ENCODE measurements at places on chromosomes 5 and 9.
A peak's percentile ranks its signal among the peaks of the same experiment; 100 is the strongest.

DNA sequence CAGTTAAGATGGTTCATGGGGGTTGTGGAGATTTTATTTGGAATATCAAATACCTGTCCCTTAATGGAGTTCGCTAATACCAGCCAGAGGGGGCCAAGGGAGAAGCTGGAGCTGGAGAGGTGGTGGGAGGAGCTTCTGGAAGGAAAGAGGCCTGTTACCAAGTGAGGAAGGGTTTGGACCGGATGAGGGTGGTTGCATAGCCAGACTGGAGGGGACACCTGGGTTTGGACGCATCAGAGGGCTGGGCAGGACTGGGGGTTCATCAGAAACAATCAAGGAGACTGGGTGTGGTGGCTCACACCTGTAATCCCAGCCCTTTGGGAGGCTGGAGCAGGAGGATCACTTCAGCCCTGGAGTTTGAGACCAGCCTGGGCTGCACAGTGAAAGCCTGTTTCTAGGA lies 111.8 kb upstream of the IER5L start:
- no peak for DNase-seq

DNA sequence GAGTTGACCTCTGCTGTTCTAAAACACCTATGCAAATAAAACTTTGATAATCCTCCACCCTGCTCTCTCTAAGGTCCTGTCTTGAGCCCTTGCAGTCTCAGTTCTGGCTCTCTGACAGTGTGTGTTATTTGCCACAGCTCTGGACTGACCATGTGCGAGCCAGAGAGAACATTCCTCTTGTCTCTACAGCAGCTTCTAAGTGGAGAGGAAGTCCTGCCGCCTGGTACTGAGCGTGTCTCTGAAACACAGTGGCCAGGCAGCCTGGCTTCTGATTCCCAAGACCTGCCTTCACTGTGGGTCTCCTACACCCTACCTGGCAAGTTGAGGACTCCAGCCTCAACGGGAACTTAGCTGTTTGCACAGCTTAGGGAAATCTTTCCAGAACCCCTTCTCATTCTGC lies 61.6 kb downstream of the ENTREP1 start:
- DNase-seq = no peak

DNA sequence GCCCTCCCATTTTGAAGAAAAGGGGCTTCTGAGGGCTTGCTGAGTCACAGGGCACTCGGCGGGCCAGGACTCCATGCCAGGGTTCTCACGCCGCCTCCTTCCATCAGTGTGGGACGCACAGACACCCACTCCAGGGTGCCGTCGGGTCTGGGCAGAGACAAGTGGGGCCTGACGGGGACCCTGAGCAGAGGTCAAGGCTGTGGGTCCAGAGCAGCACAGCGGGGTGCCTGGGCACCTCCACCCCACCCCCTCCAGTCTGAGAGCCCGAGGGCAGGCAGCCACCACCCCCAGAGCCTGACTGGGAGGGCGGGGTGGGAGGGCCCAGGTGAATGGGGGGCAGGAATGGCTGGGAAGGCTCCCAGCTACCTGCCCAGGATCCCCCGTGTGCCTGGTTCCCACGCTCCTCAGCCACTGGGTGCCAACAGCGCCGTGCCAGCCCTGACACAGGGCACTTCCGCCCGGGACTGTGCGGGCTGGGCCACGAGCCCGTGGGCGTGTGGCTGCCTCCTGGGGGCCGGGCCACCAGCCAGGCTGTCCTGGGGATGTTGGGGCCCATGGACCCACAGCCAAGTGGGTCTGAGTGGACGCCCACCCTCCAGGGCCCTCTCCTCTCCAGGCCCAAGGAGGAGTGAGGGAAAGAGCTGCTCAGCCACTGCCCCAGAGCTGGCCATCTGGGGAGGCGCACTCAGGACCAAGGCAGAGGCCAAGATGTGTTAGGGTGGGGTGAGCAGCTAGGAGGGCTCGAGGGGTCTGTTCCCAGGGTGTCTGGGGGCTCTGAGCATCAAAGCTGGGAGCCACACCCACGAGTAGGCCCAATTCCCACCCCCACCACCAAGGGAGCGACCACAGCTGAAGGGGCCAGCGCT lies 10.1 kb upstream of the NRARP start:
- DNase-seq = no peak

DNA sequence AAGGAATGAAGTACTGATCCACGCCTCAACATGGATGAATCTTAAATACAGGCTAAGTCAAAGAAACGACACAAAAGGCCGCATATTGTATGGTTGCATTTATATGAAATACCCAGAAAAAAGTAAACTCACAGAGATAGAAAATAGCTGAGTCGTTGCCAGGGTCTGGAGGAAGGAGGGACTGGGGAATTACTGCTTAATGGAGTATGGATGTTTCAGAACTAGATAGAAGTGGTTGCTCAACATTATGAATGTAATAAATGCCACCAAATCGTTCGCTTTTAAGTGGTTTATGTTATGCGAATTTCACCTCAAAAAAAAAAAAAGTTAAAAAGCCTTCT lies 784 bp upstream of the MSANTD3 start:
- DNase-seq = no peak

DNA sequence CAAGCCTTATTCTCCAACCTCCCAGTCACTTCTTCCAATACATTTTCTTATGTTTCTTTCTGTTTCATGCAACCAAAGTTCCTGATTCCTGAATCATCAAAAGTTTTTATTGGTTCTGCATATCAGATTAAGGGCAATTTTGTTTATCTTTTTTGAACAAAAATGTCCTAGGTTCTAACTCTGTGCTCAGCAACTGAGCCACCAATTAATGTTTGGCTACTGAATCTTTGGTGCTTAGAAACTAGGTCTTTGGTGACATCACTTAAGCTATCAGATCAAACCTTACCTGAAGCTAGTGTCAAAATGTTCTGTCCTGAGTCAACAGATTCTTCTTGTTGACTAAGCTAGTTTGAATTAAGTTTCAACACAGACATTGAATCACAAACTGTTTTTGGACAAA lies 56.1 kb downstream of the FGF18 start:
- DNase-seq = no peak

DNA sequence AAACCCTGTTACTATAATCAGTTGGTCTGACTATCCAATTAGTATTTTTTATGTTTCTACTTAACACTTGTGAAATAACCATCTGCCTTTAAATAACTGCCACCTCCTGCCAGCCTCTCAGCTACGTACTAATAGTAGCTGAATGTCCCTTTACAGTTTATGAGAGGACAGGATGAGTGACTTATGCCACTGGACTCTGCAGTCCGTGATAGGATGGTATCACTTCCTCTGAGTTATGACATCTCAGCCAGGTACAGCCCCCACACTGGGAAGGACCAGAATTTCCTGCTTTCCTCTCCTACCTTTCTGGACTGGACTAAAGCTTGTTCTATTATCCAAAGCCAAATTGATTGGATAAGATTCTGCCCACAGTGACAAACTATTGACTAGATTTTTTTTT lies 102.9 kb downstream of the ZFAND5 start:
- no peak for DNase-seq

DNA sequence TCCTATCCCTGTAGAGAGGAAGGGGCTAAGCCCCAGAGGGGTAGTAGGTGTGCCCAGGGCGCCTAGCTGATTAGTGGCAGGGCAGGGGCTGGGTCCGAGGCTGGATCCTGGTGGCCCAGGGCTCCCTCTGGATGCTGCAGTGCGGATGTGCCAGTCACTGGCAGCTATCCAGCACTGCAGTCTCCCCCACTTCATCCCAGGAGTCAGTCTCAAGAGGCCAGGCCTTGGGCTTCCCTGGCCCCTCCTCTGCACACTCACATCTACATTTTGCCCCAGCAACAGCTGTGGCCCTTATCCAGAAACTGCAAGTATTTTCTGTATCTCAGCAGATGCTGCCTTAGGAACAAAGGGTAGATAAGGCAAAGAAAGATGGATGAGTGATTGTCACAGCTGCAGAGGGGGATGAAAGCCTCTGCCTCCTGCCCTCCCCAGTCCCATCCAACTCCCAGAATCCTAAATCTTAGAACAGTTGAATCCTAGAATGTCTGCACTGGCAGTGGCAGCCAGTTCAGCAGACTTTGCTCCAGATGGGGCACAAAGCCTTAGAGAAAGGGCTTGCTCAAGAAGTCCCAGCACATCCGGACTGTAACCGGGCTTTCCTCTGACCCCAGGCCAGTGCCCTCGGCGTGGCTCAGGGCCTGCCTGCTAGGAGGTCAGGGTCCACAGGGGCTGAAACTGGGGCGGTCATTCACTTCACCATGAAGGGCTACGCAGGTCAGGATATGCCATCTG lies 1.6 kb downstream of the ANXA6 start:
- DNase-seq = peak; percentile 99

GRCh38 chr5:88666761-88667495 lies 216.1 kb downstream of the MEF2C start:
- DNase-seq = peak; percentile 19

- peak; percentile 71 for DNase-seq
These were observed 13.3 kb downstream of the MPDZ start for GRCh38 chr9:13266167-13266566.

DNA sequence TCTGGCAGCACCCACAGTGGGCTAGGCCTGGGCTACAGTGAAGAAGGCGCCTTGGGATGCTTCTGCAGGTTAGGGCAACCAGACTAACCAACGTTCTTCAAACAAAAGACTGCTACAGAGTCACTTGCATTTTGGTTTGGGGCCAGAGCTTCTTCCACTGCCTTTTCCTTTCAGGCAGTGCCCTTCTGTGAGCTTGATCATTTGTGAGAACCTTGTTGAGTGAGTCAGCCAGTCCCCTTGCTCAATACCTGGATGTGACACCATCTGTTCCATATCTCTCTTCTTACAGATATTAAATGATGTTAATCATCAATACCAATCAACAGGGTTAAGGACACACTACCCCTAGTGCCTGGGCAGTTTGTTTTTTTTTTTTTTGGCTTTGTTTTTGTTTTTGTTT lies 46.5 kb upstream of the VDAC1 start:
- DNase-seq = no peak

DNA sequence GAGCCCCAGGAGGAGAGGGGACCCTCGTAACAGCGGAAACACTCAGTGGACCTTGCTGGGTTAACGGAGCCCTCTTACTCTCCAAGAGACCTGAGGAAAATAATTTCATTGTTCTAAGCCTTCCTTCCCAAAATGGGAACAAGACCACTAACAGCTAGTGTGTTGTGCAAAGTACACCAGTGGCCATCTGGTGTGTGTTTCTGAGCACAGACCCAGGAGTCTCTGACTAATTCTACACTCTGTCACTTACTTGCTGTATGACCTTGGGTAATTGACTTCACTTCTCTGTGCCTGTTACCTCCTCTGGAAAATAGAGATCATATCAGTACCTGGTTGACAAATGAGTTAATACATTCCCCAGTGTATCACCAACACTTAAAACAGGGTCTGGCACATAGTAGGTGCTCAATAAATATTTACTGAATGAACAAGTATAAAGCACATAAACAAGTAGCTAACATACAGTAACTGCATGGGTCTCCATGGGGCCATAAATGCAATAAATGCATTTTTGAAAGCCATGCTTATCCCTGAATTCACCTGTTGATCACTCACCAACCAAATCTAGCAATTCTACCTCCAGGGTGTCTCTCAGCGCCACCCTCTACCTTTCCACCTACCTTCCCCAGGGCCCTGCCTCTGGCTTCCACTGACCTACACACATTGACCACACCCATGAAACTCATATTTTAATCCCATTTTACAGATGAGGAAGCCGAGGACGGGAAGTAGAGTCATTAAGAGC lies 44.7 kb upstream of the AKNA start:
- DNase-seq = no peak

DNA sequence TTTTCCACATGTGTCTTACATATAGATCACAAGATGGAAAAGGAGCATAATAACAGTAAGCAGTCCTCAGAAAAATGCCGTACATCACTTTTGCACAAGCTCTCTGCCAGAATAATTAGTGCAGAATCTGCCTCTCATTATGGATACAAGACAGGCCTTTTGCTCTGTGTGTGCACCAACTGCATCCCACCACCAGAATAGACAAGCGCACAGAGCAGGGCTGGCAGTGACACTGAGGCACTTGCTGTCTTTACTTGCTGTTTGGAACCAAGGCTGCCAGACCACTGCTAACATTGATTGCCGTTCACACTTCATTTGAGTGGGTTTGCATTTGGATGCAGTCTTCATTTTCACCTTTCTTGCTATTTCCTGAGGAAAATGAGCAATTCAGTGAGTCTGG lies 741.3 kb downstream of the TLE1 start:
- no peak for DNase-seq

DNA sequence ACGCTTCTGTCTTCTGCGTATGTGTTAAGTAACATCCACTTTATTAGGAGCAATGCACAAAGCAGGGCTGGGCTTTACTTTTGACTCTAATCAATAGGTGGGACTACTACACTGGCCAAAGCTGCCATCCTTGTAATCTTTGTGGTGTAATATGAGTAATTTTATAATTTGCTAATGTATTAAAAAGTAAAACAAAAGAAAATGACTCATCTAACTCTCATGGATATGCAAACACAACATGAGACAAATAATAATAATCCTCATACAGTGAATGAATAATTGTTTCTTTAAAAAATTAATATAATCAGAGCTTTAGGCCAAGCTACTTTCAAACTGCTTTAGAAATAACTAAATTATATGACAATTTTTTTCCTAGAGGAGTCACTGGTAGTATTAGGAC lies 90.7 kb downstream of the NR3C1 start:
- DNase-seq = no peak

DNA sequence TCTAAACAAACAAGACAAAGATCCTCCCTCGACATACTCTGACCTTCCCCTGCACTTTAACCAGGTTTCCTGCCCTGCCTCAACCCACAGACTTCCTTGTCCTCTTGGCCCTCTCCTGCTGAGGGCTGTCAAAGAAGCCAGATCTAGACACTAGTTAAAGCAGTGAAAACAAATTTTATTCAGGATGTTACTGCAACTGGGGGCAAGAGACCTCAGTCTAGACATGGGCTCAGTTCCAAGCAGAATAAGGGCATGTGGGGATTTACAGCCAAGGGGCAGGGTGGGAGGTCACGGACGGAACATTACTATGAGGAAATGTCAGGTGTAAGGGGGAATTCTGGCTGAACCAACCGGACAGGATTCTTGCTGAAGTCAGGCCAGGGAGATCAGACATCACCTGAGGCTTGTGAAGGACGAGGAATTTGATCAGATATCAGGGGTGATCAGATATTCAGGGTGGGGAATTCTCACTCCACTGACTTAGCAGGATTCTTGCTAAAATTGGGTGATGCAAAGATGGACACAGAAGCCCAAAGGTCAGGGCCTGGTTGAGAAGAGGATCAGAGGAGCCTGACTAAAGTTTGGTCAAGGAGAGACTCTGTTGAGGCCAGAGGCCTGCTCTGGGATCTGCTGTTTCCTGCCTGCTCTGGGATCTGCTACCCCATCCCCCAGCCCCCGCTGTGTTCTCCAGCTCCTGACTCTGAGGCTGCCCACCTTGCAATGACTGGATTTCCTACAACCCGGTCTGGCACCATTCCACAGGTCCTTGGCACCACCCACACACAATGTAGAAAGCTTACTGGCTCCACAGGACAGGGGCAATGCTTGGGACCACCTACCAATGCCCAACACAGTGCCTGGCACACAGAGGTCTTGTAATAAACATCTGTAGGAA lies 21.5 kb downstream of the GABBR2 start:
- DNase-seq = no peak

DNA sequence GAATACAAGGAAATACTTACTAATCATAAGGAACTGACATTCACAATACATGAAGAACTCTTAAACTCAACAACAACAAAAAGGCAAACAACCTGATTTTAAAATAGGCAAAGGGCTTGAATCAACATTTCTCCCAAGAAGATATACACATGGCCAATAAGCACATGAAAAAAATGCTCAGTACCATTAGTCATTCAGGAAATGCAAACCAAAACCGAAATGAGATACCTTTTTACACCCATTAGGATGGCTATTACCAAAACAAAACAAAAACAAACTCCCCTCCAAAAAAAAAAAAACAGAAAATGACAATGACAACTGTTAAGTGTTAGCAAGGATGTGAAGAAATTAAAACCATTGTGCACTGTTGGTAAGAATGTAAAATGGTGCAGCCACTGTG lies 104.1 kb upstream of the ZNF462 start:
- DNase-seq = peak; percentile 88
